ENCODE measurements at places on chromosomes 2 and 18.
A peak's percentile ranks its signal among the peaks of the same experiment; 100 is the strongest.

- no peak for DNase-seq
Observed at GRCh38 chr2:213175673-213176247, 24.3 kb upstream of the IKZF2 start.

GRCh38 chr2:224111576-224111975 is 72.5 kb upstream of the SERPINE2 start:
- DNase-seq = no peak

DNA sequence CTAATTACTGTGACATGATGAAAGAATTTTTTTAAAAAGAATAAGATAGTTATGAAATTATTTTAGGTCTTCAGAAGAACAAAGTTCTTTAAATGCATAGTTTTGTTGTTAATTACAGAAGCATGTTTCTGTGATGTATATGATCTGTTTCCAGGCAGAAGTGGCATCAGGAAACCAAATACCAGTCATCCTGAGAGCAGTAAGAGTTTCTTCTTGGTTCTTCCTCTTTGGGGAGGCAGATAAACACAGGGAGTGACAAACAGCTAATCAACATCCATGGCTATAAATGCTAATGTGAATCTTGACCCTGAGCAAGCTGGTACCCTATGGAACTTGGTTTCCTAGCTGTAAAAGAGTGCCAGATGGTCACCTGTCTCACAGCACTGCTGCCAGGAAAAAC is 29.2 kb downstream of the WIPF1 start:
- no peak for DNase-seq

GRCh38 chr2:216013080-216013909 is at the start of gene MREG:
Gene MREG, minus strand, starts transcription at chr2:216013551. Its CDS starts 224 bp downstream, at chr2:216013327.
- peak; percentile 81 for DNase-seq

DNA sequence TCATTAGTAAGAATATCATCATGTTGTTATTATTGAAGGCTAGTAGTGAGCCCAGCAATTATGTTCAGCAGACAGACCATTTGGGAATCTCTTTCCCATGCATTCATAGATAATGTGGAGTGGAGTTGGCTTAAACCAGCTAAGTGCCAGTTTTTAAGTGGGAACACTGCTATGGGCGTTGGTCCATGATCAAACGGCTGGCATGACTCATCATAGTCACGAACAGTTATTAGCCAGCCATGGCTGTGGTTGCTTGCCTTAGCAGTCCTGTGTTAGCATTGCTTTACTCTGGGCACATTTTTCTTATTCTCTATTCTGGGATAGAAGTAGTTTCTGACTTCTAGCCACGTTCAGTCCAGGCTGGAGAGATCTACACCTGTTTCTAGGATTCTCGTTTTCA is 17.7 kb downstream of the EIF4E2 start:
- no peak for DNase-seq

GRCh38 chr2:203623096-203623495 is 83.3 kb upstream of the CD28 start:
- no peak for DNase-seq

DNA sequence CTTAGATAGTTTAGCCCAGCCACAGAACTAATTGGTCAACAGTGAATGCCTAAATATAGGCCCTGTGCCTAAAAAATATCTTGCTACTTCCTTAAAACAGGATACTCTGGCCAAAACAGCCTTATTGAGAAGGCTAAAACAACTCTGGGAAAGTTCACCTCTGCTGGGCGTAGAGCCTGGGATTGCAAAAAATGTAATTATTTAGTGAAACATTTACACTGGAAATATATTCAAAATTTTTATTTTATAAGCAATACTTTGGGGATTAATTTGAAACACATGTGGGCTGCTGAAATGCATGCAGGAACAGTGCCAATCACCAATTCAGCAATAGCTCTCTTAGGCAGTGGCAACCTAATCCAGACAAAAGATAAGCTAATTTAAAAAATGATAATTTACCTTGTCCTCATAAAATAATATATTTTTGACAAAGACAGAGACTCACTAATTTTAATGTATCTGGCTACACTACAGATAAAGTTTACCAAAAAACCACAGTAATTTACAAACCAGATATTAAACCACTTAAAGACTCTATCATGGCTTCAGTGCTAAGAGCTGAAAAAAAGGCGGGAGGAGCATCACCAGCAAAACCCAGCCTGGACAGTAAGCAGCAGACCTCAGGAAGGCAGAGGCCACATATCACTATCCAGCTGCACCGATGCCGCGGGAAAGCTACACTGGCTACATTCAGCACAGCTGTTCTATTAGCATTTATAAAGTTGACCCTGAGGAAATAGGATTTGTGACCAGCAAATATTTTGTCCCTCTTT is 18.5 kb downstream of the TRAK2 start:
- DNase-seq = no peak

GRCh38 chr18:10791169-10791831 is 265.5 kb downstream of the NAPG start:
- no peak for DNase-seq

- DNase-seq = no peak
Observed at GRCh38 chr2:3601561-3602271, 6.8 kb downstream of the COLEC11 start.

DNA sequence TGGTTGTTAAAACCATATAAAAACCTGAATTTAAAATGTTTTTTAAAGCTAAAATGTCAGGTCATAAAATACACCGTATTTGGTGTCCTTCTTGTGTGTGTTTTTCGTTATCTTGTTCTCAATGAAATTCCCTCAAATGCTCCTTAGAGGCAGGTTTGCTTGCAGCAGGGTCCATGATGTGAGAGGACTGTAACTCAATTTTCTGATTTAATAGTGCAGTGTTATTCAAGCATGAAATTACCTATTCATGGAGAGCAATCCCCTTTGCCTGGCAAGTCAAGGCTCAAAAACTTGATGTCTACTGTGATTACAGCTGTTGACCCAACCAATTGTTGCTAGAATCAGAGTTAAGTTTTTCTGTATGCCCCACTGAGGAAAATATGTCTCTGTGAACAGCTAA is 318.2 kb downstream of the GALNT13 start:
- DNase-seq = no peak

DNA sequence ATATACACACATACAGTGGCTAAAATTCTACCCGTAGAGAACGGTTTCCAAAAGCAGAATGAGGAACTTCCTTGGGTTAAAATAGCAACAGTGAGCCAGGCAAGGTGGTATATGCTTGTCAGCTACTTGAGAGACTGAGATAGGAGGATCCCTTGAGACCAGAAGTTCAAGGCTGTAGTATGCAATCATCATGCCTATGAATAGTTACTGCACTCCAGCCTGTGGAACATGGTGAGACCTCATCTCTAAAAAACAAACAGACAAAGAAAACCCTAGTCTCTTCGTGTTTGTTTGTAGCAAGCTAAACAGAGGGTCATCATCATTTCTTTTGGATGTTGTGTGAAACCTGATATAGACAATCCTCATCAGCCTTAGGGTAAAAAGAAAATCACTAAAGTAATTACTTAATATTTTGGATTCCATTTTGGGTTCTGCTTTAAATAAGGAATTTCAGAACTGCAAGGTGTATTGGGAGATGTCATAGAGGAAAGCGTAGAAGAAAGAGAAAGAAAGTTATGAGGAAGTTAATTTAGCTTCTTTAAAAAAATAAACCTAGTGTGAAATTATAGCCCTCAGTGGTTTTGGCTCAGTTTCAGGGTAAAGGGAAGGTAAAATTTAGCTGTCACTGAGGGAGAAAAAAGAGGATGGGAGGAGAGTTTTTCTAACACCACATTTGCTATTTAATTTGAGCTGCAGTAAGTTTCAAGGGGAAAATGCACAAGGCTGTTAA is 46.5 kb downstream of the PLEK start:
- no peak for DNase-seq

DNA sequence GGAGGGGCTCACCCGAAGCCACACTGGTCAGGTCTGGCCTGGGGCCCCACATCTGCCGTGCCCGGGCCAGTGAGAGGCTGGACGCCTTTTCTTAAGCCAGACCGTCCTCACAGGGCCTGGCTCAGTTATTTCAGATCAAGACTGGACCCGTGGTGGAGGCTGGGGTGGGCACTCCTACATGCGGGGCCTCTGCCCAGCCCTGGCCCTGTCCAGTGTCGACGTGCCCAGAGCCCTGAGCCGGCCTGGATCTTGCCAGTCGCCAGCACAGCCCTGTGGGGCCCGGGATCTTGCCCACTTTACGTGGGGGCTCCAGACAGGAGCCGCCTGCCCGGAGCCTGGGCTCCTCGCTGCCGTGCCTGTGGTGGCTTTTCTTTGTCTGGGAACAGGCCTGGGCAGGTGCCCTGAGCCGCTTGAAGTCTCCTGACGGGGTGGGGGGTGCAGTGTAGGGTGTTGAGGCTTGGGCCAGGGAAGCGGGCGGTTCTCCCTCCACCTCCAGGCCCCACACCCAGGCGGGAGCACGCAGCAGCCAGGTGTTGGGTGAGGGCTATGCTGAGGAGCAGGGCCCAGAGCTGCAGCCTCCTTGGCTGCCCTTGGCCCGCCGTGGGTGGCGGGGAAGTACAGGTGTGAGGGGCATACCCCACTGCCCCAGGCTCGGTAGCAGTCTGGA is 6.0 kb downstream of the GPC1 start:
- DNase-seq = no peak

DNA sequence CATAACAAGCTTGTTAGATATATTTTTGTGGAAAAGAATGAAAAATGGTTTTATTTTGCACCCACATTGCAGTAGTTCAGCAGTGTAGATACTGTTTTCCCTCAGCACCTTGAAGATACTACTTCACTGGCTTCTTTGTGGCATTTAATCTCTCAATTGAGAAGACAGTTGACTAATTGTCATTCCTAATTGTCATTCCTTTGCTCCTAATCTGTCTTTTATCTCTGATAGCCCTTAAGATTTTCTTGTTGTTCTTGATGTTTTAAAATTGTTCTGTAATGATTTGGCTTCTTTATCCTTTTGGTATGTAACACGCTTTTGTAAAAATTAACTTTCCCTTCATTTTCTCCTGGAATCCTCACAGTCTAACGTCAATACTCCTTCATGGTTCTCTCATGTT is 38.0 kb upstream of the CCNYL1 start:
- DNase-seq = no peak

GRCh38 chr2:241070361-241070760 is 31.7 kb downstream of the MTERF4 start:
- no peak for DNase-seq

DNA sequence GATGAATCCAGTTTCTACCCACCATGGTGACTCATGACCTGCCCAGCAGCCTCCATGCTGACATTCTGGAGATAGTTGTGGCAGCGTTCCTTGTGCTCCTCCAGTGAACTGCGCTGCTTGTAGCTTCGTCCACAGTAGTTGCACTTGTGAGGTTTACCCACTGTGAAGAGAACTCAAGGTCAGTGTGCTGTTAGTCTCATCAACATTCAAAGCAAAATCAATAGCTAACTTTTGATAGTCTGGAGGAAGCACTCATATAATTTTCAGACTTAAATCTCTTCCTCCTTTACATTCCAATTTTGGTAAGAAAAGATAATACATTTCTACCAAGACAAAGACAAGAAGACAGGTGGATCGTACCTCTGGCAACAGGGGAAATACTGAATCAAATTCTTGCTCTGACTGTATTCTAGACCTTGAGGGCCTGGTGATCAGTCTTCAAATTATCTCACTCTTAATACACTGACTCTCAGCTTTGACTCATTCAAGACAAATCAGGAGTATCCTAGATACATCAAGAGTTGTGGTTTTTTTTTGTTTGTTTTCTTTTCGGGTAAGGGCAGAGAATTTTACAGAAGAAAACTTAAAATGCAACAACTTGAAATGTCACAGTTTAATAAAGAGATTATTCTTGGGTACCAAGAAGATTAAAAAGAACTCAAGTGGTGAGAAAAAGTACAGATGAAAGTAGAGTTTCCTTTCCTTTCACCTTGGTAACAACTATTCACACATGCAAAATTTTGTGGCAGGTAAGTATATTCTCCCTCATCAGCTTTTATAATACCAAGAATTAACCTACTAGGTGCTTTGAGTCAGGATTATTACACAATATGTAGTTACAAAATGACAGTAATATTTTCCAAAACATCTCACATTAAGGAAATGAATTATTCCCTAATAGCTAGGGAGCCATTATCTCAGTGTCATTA is 129.2 kb downstream of the IKZF2 start:
- no peak for DNase-seq

DNA sequence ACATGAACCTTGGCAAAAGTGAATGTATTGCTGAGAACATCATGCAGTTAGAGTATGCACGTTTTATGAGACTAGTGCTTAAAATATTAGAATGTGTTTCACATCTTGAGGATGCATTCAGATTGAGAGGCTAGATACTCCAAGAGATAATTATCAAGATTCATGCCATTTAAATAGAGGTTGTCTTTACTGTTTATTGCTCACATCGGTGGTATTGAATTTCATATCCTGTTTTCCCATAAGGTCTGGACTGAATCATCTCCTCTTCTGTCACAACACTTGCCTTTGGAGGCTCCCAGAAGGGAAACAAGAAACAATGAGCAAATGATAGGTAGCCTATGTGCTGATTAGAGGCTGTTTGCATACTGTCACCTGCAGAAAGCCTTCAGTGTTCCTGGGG is 83.8 kb downstream of the CLHC1 start:
- no peak for DNase-seq

DNA sequence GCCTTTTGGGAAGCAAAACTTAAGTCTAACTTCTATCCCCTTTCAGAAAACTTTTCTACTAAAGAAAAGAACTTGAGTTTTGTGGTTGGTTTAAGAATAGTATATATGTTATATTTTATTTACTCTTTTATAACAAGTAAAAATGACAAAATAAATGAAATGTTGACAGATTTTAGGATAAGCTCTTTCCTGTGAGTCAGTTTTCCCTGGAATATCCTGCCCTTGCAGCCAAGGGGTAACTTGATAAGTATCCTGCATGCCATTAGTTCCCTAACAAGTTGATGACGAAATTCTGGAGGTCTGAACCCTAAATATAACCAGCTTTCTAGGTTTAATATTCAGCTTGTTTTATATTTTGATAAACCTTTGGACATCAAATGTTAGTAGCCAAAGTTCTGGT is 7.3 kb upstream of the HTR2B start:
- DNase-seq = no peak

- DNase-seq = no peak
Observed at GRCh38 chr2:88842656-88843460, 151.4 kb downstream of the RPIA start.

DNA sequence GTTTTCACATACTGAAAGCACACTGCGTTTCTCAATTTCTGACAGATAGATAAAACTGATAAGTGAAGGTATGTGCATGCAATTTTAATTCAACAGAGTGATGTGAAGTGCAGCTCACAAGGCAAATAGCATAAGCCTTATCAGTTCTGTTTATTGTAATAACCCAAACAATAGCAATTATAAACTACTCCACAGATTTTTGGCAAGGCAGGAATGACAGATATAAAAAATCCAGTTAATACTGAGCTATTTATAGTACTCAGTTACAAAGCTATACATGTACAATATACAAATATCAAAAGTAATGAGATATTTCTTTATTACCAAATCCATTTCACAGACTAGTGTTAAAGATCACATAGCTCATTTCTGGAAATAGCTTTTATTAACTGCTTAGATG is 210.9 kb upstream of the KLHL14 start:
- DNase-seq = no peak
